Stimulated activated CD4-positive, alpha-beta T cell treated with anti-CD3 and anti-CD28 coated beads, Interleukin-1b, Interleukin-23, amount 100 ng/mL, for 48 hours (primary cell): ENCODE measurements at places on chromosomes 4 and X.

DNA sequence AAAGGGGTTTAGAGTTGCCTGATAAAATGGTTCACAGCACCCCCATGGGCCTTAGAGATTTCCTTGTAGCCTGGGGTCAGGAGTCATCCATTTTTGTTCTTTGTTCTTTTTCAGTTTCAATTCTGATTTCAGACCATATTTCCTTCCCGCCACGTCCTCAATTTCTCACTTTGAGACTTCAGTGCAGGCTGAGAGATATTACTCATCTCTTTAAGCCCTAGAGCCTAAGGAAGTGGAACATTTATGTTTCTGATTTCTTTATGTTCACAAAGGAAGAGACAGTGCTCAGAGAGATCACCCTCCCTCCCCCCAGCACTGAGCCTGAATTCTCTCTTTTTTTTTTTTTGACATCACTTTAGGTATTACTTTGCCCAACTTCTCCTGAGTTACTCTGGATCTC lies 56.3 kb downstream of the MSN start:
- peak; percentile 50 for DNase-seq

GRCh38 chr4:119781044-119781443 lies 152.4 kb upstream of the PDE5A start:
- DNase-seq, result no peak

DNA sequence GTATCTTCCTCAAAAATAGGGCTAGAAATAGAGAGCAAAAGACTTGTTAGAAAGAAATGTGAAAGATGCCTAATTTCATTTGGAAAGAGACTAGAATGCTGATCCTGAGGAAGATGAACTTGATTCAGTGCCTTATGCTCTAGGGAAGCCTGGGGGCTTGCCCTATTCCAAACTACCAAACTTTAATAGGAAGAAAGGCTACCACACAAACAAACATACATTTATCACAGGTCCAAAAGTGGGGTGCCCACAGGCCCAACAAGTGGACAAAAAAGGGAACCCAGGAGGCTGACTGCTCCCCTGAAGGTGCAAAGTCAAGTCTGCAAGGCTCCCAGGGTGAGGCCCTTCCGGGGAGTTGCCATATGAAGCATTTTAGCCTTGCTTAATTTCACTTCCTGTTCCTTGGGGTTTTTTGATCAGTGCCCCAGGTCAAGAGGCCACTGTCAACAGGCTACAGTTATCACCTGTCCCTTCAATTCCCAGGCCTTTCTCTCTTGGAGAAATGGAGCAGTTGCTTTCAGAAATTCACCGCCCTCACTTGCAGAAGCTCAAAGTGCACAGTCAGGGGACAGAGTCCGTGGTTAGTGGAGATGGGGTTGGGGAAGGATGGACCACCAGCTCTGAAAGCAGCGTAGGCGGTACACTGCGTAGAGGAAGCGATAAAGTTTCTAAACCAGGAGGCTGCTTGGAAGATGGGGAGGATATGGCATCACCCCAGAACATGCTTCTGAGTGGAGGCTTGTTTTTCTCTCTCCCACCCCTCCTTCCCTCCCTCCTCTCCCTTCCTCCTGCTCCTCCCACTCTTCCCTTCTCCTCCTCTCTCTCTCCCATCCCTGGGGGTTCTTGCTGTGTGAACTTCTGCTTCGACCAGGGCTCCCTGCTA lies 36.4 kb downstream of the TMEM154 start:
- no peak for DNase-seq

DNA sequence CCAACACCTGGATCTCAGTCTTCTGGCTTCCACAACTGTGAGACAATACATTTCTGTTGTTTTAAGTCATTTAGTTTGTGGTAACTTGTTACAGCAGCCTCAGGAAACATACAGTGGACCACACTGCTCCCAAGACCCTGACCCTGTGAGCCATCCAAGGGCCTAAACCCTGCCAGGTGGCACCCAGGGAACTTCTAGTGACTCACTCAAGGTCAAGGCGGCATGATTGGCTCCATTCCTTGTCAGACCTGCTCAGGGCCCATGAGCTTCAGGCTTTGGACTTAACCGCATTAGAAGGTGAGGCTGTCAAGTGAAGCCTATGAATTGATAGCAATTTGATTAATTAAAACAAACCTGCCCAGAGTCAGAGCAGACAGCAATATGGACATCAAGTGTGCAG lies 165.7 kb upstream of the MAMLD1 start:
- DNase-seq, result no peak

DNA sequence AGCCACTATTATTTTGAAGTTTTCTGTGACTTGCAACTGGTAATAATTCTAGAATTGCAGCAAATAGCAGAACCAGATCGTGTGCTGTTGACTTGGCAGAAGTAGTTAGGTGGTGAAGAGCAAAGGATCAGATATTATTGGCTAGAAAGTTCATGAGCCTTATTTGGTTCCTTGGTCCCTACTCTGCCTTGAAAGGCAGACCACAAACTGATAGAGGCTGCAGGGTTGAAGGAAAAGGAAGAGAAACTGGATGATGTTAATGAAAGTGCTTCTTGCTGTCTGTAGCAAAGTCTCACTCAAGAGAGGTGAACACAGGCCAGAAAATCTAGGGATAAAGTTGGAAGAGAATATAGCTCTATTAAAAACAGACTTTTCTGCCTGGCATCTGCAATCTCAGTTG lies 41.2 kb upstream of the RNF150 start:
- no peak for DNase-seq

DNA sequence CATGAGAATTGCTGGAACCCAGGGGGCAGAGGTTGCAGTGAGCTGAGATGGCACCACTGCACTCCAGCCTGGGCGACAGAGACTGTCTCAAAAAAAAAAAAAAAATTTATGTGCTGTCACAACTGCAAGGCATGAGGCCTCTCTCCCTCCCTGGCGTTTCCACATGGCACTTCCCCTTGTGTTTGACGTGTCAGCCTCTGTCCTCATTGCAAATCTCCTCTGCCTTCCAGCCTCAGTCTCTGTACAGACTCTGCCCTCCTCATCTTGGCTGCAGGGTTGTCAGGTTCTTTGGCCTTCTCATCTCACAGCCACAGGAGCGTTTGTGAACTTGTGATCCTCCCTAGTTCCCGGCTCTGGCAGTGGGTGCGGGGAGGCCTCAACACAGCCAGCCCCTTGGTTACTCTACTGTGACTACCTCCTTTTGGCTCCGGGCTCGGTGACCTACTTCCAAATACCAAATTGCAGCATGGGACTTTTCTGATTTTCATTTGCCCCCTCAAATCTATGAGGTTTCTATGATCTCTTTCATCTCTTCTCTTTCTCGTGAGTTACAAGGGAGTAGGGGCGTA lies 250.0 kb downstream of the CBR4 start:
- no peak for DNase-seq

- no peak for DNase-seq
These were observed 19.3 kb upstream of the MSMO1 start for GRCh38 chr4:165308166-165308565.

- no peak for DNase-seq
These were observed 39.1 kb upstream of the MBTPS2 start for GRCh38 chrX:21800344-21800770.

GRCh38 chr4:74005528-74005927 lies 7.1 kb upstream of the CXCL5 start:
- no peak for DNase-seq

DNA sequence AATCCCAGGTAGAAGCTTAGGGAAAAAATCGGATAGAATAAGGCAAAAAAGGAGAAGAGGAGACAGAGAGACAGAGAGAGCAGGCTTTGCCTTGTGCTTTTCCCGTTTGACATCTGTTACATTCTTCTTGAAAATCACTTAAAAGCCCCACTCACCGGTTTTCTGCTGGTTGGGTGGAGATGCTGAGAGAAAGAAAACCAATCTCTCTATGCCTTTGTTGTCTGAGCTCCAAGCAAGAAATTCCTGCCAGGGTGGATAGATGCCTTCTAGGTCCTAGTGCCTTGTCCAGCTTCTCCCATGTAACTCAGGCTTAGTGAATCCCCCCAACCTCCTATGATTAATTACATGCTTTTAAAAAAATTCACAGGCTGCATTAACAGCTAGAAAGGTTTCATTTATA lies at the start of gene DCX:
Gene DCX, minus strand, starts transcription at position 210 of the 400 bp plus-strand sequence. CDS start 1,794 bp downstream, outside the sequence.
- DNase-seq, result no peak

DNA sequence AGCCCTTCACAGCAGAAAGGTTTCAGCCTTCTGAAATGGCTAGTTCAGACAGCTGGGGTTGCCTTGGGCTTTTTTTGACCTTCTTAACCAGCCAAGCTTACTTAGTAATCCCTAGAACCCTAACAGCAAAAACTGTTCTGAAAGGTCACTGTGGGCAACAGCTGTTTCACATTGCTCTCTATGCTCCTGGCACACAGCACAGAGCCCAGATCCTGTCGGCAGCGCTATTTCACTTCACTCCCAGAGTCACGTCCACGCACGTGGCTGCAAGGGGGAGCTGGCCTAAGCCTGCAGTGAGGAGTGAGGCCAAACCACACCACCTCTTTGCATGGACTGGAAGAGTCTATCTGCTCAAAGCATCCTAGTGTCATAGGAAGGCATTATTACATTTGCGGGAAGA lies 32.0 kb upstream of the STS start:
- no peak for DNase-seq

DNA sequence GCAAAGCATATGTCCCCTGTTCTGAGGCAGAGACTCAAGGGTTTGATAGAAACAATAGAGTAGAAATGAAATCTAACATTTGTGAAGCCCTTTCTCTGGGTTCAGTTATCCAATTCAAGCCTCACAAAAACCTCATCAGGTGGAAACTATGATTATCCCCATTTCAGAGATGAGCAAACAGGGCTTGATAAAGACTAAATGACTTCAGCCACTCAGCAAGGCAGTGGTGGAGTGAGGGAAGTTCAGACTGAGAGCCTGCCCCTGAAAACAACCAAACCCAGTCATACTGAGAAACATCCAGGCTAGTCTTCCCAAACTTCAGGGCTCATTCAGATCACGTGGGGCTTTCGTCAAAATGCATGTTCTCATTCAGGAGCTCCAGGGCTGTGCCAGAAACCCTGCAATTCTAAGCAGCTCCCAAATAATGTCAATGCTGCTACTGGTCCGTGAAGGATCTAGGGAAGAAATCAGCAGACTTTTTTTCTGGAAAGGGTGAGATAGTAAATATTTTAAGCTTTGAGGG lies 109.6 kb upstream of the KIT start:
- no peak for DNase-seq

- DNase-seq, result no peak
These were observed 22.6 kb downstream of the SYNPO2 start for GRCh38 chr4:118911238-118911703.

DNA sequence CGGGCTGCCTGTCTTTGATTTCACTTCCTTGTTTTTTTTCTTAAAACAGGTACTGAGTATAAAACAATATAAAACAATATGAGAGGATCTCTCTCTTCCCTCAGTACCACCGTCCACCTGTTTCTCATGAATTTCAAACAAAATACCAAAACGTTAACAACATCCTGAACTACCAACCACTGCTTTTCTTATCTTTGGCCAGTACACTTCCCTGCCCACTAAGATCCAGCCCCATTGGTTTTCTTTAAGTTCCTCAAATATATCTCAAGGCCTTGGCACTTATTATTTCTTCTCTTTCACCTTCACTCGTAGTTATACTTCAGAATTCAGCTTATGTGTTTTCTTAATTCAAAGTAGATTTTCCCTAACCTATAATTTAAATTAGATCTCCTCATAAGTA lies 370.2 kb upstream of the GRIA3 start:
- no peak for DNase-seq

- no peak for DNase-seq
These were observed 436.2 kb downstream of the FAT4 start for GRCh38 chr4:125750828-125751466.

- DNase-seq, result no peak
These were observed 45.3 kb downstream of the RPA4 start for GRCh38 chrX:96929036-96929435.

DNA sequence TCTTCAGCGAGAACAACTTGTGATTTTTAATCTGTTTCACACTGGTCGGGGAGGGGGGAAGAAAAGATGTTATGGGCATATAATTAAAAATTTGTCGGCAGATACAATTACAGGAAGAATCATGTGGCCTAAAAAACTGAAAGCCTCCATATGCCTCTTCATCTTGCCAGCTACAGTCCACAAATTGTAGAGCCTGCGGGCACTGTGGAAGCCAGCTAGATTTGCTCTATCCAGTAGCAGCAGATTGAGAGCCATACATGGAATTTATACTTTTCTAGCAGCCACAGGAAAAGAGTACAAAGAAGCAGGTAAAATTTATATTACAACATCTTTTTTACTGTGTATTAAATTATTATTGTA lies 147.3 kb downstream of the TBL1X start:
- DNase-seq, result no peak

DNA sequence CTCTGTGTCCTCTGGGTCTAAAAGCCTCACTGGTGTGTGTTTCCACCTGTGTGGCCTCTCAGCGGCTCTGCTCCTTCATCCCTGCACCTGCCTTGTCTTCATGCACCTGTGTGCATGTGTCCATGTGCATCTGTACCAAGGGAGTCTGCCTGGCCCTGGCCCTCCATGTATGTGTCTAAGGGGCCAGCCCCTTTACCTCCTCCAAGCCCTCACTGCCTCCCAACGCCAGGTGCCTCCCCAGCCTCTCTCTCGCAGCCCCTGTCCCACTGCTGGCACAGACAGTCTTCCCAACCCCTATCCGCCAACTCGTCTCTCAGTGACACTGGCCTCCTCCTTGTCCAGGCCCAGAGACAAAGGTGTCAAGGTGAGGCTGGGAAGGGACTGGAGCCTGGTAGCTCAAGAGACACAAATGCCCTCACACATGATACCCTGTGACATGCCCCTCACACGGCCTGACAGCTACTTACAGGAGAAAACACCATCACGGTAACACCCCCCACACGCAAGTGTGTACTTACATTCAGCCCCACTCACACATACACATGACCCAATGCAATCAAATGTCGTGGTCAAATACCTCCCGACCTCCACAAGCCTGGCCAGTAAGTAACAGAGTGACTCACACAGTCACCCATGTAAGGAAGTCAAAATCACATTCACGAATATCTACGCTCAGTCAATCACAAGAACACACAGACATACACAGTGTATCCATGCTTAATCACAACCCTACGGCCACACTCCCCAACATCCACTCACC lies 11.4 kb downstream of the L1CAM start:
- DNase-seq, result no peak

DNA sequence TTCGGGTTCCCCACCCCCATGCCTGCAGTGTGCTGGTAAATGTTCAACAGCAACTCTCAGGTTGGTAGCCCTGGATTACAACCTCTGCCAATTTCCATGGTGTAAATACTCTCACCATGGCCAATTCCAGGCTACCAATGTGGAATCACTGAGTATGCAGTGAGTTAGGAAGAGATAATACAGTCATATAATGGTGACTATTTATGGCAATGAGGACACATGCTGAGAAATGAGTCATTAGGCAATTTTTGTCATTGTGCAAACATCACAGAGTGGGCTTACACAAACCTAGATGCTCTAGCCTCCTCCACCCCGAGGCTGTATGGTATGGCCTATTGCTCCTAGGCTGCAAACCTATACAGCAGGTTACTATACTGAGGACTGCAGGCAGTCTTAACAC lies 4.6 kb upstream of the CLDN24 start:
- no peak for DNase-seq

GRCh38 chr4:182825003-182825402 lies 92.2 kb downstream of the DCTD start:
- no peak for DNase-seq

DNA sequence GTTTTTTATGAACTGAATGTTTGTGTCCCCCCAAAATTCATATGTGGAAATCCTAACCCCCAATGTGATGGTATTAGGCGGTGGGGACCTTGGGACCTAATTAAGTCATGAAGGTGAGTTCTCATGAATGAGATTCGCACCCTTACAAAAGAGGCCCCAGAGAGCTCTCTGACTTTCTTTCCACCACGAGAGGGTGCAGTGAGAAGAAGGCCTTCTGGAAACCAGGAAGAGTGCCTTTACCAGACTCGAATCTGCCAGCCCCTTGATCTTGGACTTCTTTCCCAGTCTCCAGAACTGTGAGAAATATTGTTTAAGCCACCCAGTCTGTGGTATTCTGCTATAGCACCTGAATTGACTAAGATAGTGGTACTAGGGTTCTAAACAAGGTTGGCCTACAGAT lies 40.8 kb downstream of the STK26 start:
- DNase-seq, result no peak
